ENCODE measurements at places on chromosomes 12 and 14.

DNA sequence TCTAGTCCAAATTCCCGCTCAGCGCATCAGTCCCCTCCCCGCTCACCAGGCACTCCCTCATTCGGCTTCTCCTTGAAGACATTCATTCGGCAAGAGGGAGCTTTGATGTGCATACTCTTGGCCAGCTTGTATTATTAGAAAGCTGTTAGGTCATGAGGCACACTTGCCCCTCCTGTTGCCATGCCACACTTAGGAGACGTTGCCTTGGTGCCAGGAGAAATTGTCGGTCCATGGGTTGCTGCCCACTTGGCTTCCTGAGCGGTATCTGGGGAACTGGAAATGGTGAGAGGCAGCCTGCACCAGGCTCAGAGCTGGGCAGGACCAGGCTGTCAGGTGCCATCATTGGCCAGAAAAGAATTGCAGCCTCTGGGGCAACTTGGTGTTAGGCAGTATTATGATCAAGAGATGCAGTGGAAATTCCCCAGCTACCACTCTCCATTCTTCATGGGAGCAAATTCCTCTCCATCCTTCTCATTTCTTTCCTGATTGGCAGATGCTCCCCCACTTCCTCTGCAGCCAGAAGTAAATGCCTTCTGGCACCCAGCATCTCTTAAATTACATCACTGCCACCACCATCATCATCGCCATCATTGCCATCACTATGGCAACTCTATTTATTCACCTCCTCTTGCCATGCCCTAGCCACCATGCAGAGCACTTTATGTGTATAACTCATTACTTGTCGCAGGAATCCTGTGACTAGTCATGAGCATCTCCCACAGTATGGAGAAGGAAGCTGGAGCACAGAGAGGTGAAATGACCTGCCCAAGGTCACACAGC is 12.4 kb downstream of the CABP1 start:
- no peak for DNase-seq

GRCh38 chr12:28099871-28100270 is 90.4 kb upstream of the CCDC91 start:
- no peak for DNase-seq

DNA sequence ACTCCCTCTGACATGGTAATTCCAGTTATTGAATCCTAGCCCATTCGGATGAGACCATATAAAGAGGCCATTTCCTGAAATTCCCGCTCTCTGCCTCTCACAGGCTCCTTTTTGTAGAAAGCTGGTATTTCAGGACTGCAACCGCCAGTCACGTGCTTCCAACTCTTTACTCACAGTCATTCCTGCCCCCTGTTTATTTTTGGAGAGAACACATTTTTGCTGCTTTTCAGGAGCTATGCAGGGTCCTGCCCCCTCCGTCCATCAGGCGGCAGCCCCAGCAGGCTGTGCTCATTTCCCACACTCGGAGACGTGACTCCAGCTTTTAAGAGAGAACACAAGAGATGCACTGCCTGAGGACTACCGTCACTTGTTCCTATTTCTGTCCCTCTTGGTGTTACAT is 26.8 kb downstream of the IFT43 start:
- DNase-seq = no peak

DNA sequence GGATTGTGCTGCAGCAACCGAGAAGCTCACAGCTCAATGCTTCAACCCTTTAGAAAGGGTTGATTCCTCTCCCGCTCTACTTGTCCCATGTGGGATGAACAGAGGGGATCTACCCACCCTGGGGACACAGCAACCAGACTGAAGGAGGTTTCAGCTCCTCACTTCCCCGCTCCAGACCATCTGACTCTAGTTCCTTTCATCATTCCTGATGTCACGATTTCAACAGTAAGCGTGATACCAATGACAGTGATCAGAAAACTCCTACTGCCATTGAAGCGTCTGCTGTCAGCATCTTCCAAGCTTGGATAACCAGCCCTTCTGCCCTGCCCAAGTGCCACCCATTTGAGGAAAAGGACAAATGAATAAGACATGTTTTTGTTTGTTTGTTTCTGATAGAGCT is 14.3 kb downstream of the SERPINA1 start:
- DNase-seq = no peak

GRCh38 chr12:104467346-104467837 is 10.6 kb downstream of the CHST11 start:
- DNase-seq = no peak

DNA sequence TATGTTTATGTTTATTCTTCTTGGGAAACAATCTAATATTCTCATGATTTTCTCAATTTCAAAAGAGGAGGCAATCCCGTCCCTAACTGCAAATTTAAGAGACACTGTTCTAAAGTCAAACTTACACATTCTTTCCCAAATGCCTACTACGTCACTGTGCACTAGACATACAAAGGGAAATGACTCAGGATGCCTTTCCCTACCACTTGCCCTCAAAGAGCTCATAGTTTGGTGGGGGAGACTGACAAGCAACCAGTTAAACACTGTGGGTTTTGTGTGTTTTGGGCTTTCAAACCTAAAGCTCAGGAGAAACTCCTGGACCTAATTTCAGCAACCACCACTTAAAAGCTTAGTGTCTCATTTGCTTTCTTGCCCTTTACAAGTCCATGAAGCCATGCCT is 58.4 kb downstream of the ATP2B1 start:
- DNase-seq = no peak

DNA sequence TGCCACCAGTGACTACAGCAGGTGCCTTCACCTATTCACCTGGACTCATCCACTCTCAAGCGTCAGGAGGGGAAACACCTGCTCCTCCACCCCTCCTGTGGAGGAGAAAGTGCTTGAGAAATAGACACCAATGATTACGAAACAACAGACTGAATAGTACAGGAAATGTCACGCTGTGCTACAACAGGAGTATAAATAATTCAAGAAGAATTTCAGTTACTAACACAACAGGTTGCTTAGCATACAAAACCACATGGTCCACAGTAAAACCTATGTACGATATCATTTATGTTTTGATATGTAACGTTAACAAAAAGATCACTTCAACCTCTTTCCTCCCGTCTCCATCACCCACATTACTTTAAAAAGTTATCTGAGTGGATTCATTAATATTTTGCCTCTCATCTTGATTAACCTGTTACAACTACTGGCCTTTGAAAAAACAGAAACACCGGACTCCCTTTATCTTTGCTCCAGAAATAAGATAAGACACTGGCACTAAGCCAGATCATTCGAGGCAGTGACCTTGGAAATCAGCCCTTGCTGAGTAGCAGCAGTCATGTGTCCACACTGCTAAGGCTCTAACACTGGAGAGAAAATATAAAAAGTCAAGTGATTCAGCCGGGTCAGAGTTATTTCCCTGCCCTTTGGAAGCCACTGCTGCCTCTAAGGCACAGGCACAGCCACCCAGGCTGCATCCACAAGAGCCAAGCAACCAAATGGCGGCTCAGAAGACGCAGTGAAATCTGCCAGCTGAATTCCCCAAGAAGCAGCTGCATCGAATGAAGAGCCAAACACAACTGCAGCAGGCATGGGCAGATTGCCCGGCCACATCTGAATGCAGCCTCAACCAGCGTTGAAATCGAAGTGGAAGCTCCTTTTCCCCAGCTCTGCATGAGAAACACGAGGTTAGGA is 40.9 kb downstream of the NT5DC3 start:
- DNase-seq = no peak

GRCh38 chr12:58645946-58646345 is 274.4 kb downstream of the LRIG3 start:
- no peak for DNase-seq

DNA sequence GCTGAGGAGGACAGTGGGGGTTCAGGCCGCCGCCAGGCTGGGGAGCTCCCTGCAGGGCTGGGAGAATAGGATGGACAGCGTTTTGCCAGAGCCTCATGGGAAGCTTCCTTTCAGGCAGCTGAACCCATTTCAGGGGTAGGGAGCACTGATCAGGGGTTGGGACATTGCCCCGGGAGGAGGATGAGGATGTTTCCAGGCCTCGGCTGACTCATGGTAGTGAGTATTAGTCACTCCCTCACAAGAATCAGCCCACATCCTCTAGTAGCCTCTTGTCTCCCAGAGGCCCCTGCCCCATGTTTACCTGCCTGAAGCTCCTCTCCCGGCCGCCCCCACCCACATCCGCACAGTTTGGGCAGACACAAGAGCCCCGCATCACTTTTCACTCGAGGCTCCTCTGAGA is 89.8 kb downstream of the ZFP36L1 start:
- no peak for DNase-seq

GRCh38 chr14:68363466-68363842 is 429.4 kb downstream of the ZFP36L1 start:
- DNase-seq = no peak

DNA sequence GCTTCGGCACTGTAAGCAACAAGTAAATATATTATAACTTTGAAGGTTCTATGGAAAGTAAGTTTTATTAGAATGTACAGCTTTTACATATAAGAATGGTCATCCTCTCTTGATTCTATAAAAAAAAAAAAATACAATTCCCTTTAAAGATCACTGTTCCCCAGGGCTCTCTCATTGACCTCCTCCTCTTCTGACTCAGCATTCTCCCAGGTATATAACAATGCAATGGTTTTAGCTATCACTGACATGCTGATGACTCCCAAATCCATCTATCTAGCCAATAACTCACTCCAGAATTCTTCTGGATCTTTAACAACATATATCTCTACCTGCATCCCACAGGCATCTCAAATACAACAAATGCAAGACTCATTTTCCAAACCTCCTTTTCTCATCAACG is 62.7 kb downstream of the EEA1 start:
- no peak for DNase-seq

DNA sequence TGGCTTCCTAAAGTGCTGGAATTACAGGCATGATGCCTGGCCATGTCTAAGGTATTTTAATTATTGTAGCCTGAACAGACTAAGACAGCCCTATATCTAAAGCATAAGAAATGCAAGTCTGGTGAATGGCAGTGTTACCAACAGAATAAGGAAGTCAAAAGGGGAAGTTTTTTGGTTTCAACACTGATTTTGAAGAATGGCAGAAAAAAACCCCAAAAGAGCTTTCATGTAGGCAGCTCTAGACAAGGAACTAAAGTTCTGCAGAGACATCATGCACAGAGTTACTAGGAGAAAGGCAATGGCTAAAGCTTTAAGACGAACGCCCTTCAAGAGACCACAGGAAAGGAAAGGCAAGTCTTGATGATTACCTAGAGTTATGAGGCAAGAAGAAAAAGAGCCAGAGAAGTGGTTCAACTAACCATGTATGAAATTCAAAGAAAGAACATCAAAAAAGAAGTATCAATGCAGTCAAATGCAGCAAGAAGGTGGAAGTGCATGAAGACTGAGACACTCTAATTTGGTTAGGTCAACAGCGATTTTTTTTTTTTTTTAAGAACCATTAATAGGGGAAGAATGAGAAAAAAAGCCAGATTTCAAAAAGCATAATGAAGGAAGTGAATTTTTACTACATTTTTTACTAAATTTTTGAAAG is 50.8 kb downstream of the RPS6KA5 start:
- DNase-seq = no peak

DNA sequence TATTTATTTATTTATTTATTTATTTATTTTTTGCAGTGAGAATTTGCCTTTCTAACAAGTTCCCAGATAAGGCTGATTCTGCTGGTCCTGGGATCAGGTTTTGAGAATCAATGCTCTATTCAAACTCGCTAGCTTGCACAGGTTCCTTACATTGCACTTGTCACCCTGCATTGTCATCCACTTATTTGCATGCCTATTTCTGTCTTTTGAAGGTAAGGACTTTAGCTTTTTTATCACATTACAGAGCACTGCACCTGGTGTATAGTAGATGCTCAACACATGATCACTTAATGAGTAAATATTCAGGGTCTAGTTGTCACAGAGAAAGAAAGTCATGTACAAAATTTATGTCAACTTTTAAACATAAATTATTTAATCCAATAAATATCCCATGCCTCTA is 219.7 kb upstream of the BTG1 start:
- no peak for DNase-seq

- DNase-seq = no peak
Measured at GRCh38 chr14:25588751-25589150, 538.8 kb upstream of the STXBP6 start.

- no peak for DNase-seq
Measured at GRCh38 chr14:51145246-51145645, 50.3 kb upstream of the TRIM9 start.

GRCh38 chr14:64787619-64788018 is 83.4 kb downstream of the PLEKHG3 start:
- DNase-seq = no peak

DNA sequence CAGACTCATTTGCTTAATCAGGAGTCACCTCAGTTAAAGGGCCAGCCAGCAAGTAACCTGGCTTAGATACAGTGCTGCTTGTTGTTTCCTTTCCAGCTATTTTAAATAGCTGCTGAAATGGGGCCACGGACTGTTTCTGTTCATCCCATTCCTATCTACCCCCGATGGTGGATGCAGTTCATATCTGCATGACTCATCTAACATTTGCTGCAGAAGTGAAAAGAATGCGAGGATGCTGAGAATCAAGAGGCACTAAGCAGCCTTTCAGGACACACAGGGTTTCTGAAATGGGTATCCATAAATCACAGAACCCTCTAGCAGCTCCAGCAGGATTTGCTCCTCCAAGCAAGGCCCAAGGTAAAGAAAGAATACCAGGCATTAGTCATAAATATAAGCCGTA is 60.2 kb upstream of the RTRAF start:
- DNase-seq = no peak

DNA sequence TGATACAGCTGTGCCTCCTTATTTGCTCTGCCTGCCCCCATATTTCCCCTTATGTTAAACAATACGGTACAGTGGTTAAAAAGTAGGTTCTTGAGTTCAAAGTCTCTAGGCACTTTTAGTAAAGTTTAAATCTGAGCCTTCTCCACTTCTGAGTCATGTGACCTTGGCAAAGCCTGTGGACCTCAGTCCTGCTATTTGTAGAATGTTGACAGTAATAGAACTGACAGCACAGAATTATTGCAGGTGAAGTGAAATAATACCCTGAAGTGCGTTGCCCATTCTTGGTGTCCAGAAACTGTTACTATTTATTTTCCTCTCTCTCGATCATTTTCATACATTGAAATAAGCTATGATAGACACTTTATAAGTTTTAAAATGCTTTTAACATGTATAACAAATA is 499.7 kb downstream of the EGLN3 start:
- no peak for DNase-seq

DNA sequence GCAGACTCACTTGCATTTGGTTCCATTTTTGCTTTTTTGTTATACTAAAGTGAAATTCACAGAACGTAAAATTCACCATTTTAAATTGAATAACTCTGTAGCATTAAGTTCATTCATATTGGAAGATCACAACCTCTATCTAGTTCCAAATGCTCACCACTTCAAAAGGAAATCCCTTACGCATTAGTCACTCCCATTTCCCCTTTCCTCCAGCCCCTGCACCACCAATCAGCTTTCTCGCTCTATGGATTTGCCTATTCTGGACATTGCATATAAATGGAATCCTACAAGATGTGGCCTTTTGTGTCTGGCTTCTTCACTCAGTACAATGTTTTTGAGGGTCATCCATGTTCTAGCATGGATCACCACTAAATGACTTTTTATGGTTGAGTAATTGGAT is 294.5 kb downstream of the KSR2 start:
- DNase-seq = no peak

DNA sequence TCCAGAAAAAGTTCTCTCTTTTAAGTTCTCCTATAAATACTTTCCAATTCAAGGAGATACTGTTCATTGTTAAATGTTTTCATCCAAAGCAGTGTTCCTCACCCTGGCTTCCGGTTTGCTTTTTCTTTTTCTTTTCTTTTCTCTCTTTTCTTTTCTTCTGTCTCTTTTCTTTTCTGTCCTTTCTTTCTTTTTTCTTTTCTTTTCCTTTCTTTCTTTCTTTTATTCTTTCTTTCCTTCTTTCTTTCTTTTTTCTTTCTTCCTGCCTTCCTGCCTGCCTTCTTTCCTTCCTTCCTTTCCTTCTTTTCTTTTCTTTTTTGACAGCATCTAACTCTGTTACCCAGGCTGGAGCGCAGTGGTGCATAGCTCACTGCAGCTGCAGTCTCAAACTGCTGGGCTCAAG is 75.8 kb downstream of the PPM1A start:
- DNase-seq = no peak

All from central memory CD8-positive, alpha-beta T cell (primary cell).